Right ventricle myocardium superior (tissue), 1 donor: ENCODE measurements at places on chromosomes 4 and X. TPM values are rescaled to one million over a fixed set of nuclear protein-coding genes. Genes with fewer than 3 reads are reported as not detected.

GRCh38 chr4:185945252-185945651 lies 123.7 kb upstream of the TLR3 start:
- DNase-seq = no peak

GRCh38 chrX:18983666-18984380 lies at the start of gene PHKA2:
TSS of gene PHKA2 (minus strand) at chrX:18984114. CDS start at chrX:18983932, 182 bp downstream.
- DNase-seq = peak; percentile 76

DNA sequence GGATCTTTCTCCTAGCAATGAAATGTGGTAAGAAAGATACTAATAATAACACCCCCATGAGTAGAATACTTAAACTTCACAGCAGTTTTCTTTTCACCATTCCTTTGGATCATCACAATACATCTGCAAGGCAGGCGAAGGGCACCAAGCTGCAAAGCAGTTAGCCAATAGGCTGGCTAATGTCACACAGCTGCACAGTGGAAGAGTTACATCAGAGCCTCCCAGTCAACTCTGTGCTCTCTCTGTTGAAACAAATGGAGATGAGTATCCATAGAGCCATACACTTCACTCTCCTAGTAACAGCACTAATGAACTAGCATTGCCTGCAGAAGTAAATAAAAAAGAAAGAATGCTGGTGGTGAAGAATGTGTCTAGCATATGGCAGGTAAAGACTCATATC lies 139.0 kb downstream of the ATG4A start:
- no peak for DNase-seq

GRCh38 chr4:63578383-63578782 lies 830.9 kb downstream of the TECRL start:
- DNase-seq = no peak

DNA sequence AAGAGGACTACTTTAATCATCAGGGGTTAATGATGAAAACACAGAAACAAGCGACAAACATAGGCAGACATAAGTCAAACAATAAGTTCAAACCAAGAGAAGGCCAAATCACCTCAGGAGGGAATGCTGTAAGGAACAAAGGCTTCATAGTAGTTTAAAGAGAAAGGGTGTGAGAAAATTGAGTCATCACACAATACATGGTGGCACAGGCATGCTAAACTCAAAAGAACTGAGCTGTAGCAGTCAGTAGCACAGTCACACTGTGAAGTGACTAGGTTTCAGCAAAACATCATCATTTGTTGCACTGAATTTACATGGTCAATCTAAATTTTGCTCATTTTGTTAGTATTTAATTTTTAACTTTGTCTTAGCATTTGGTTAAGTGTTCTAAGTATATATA lies 24.2 kb downstream of the SMC1A start:
- DNase-seq = no peak

AWAT1 gene
- total RNA-seq = not detected

GRCh38 chrX:151596282-151596681 lies 32.8 kb downstream of the PASD1 start:
- DNase-seq = no peak

- no peak for DNase-seq
Observed at GRCh38 chr4:38612646-38613414, 51.2 kb upstream of the KLF3 start.

DNA sequence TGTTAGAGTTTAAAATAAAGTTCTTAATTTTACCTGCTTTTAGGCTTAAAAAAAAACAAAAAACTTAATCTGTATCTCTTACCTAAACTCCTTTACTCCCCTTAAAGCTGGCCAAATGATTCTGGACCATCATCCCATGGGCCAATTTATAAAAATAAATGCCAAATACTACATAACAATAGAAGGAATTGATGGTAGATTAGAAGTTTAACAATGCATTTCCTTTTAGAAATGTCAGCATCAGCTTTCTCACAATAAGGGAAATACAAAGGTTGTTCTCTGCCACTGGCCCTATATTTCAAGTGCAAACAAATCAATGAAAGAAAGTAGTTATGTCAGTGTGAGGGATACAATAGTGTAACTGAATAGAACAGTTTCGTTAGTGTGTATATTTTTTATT lies 5.7 kb upstream of the RAPGEF2 start:
- DNase-seq = no peak
